ENCODE measurements at places on chromosomes 1 and 21.

DNA sequence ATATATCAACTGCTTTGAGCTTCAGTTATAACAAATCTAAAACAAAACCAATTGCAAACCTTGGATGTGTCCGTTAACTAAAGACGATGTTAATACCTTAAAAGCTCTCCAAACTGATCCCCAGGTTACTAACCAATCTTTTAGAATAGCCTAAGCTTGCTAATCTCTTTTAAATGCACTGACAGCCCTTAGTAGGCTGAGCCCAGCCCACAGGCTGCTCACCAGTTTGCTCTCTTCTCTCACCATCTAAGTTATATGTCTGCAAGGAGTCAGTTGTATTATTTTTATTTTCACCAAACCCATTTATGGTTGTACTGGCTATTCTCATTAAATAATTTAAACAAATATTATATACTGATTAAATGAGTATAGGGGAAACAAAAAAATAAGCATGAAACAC lies 199.5 kb downstream of the ADGRL2 start:
- no peak for DNase-seq

DNA sequence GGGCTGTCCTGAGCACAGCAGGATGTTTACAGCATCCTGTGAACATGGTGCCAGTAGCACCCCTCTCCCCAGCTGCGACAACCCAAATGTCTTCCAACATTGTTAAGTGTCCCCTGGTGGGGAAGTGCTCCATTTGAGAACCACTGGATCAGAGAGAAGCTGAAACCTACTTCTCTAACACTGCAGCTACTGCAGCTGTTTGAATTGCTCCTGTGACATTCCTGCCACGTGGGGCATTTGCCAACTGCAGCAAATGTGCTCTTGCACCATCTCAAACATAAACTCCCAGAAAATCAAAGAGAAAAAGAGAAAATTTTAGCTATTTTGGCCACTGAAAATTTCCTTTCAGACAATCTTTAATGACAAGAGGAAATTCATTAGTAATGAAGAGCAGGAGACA lies 11.0 kb downstream of the SLC2A5 start:
- DNase-seq: no peak

DNA sequence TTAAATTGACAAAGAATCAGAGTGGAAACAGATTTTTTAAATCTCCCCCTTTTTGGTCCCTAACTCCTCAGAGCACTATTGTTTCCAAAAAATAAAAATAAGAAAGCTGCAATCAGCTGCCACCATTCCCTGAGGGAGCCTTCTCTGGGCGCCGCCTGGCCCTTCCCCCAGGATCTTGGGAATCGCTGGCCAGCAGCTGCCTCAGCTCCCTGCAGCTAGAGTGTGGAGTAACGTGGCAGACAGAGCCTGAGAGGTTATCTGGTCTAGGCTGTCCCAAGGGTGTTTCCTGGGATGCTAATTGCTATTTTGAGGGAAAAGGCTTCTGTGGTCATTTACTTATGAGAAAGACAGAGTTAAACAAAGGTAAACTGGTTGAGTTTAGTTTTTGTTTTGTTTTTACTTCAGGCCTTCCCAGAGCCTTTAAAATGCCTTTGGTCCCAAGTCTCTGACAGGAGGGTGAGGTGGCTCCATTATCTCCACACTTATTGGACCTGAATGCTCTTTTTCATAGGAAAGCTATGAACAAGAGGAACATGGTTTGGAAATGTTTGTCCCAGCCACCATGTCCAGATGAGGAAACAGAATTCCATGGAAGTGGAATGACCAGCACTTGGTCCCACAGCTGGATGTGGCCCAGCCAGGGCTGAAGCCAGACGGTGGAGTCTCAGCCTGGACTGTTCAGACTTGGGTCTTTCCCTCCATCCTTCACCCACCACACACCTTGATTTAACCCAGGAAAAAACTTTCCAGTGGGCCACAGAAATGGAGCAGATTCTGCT lies 14.1 kb upstream of the KIAA1614 start:
- DNase-seq: no peak

DNA sequence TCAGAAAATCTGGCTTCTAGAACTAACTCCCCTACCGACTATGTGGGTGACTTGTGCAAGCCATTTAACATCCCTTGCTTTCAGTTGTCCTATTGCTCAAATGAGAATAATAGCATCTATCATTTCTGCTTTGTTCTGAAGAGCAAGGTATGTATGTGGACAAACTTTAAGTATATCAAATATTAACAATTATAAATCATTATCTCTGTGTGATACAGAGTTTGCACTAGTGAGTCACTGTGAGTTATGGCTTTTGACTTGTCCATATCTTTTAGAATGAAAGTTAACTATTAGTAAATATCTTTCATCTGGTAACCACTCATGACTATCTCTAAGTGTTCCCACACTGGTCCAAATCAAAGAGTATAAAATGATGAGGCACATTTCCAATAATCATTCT lies 812.9 kb upstream of the ADGRL2 start:
- DNase-seq: no peak

DNA sequence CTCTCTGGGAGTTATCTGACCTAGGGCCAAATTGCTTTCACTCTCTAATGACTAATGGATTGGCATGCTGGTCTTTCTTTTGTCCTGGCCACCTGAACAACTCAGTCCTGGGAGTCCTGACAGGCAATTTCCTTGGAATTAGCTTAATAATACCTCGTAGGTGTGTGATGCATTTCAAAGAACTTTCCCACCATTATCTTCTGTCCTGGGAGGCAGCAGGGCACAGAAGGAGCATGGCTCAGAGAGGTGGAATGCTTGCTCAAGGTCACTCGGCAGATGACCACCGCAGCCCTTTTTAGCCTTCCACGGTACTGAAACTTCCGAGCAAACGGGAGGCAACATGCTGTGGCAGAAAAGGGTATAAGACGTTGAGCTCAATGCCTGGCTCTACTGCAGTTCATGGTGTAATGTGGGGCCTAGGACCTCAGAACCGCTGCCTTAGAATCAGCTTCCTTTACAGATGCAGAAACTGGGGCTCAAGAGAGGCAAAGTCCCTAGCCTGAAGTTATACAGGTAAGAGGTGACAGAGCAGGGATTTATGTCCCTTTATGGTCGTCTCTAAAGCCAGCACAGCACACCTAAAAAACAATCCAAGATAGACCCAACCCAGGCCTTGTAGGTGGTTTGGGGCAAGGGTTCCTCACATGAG lies 3.2 kb downstream of the ID3 start:
- DNase-seq: no peak

DNA sequence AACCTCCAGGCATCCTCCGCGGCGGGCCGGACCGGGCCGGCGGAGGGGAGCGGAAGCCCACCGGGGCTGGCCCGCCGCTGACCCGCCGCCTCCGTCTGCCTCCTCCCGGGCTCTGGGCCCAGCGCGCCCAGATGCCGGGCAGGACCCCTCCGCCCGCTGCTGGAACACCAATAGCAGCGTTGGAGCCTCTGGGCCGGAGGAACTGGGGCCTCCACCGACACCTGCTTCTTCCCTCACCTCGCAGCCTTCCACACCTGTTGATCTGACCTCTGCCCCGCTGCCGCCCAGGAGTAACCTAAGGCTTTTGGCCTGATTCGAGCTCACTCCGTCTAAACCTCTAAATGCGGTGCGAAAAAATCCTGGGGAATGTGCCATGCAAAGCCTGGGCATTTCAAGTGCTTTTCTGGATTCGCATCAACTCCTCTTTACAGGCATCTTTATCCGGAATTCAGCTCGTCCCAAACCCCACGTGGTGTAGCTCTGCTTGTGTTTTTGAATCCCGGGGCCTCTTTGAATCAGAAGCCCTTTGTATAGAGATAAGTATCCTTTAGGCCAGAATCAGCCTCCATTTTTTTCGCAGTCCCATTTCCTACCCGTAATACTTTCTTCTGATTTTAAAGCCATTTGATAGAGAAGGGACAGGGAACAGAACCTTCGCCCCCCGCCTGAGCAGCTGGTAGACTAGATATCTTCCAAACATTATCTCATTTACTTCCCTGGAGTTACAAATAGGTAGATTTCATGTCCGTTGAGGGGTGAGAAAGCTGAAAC lies 680 bp upstream of the CNN3 start:
- DNase-seq: no peak

GRCh38 chr21:37877171-37877570 lies 39.1 kb downstream of the KCNJ6 start:
- DNase-seq: no peak

DNA sequence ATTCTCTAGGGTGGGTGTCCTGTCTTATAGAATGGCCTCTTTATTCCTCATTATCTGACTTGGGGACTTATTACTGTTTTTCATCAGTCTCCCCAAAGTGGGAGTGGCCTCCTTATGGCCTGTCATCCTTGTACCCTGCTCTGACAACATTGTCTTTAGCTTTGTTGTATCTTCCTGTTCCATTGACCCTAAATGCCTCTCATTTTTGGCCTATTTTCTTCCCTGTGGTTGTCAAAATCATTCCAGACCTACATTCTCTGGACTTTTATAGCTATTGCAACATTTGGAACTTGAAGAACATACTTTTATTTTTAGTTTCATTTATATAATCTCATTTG lies 9.7 kb downstream of the SFT2D2 start:
- DNase-seq: no peak

DNA sequence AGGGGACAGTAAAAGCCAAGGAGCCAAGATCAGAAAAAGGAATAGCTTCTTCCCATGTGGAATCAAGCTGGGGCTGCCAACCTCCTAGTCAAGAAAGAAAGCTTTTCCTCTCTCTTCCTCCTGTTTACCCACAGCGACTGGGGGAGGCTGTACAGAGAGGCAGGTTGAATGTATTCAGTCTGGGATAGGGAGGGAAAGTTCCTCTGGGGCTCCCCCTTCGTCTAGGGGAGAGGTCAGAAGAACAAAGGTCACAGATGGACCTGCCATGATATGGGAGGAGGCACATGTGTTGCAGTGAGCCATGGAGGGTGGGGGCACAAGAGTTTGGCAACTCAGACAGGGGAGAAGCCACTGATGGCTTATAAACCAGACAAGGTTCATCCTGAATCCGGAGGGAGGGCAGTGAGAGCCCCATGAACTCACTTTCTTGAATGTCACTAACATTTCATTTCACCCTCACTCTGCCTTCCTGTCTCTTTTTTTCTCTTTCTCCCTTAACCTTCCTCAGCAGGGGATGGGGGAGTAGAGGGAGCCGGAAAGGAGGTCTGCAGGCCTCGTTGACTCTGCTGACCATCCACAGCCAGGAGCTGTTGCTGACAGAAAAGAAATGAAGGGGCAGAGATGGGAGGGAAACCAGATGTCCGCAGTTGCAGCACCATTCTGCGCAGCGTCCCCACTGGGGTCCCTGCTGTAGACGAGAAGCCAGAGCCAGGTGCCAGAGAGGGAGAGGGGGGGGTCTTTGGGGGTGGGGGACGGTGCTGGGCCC lies 61.1 kb downstream of the PLXNA2 start:
- no peak for DNase-seq

DNA sequence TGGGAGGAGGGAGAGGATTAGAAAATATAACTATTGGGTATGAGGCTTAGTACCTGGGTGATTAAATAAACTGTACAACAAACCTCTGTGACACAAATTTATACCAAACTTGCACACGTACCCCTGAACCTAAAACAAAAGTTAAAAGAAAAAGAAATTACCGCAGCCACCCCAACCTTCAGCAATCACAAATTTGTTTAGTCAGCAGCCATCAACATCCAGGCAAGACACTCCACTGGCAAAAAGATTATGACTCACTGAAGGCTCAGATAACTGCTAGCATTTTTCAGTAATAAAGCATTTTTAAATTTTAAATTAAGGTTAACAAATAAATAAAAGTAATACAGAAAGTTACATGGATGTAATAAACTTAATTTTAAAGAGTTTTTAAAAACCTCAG lies 14.4 kb upstream of the DEPDC1 start:
- DNase-seq: no peak

DNA sequence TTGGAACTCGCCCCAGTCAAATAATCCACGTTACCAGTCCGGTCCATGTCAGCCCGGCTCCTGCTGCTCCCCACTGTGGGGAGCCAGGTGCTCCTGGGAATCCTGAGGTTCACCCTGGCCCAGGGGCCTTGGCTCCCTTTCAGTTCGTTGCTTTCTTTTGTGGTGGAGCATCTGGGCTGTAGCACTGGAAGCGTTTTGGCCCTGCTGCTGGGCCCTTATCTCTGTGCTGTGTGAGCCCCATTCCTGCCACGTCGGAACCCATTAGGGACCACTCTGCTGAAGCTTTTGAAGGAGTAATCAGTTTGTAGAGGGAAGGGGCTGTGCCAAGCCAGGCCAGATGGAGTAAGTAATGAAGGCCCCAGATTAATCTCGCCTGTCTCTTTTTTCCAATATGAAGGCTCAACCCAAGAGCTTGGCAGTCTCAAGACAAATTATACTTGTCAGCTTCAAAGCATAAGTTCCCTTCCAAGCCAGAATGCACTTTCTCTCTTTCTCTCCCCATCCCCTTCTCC lies 82.3 kb downstream of the PGM1 start:
- no peak for DNase-seq

DNA sequence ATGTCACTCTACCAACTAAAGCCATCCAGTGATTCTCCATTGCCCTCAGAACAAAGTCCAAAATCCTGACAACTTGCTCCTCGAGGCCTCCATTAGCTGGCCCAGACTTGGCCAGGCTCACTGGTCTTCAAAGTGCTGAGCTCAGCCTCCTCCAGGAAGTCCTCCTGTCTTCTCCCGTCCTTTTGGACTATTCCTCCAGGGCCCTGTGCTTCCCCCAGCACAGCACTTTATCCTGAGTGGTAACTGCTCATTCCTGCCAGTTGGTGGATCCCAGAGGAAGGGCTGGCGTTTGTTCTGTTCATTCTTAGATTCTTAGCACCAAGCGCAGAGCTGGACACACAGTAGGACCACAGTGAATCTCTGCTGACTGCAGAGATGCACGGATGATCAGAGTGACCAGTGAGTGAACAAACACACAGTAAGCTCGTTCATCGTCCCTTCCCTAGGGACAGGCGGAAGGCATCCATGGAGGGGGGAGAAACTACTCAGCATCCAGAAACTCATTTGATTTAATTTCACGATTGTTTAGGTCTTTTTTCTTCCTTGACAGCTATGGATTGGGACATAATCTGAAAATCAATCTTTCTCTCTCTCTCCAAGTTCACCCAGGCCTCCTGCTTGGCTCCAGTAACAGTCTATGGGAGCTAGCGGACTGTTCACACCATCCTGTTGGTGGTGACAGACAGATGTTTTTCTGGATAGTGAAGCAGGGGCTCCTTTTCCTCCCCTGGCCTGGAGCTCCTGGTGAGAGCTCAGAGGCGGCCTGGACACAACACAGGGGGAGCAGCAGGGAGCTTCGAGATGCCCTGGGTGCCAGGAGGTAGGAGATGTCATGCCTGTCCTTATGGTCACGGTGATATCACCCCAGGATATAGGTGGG lies 180.2 kb downstream of the PTPRU start:
- no peak for DNase-seq

- no peak for DNase-seq
Measured at GRCh38 chr1:54372978-54373377, 33.2 kb downstream of the SSBP3 start.

- DNase-seq: no peak
Measured at GRCh38 chr1:238329671-238330070, 438.9 kb upstream of the ZP4 start.

- no peak for DNase-seq
Measured at GRCh38 chr1:57550092-57550491, 126.2 kb upstream of the DAB1 start.

DNA sequence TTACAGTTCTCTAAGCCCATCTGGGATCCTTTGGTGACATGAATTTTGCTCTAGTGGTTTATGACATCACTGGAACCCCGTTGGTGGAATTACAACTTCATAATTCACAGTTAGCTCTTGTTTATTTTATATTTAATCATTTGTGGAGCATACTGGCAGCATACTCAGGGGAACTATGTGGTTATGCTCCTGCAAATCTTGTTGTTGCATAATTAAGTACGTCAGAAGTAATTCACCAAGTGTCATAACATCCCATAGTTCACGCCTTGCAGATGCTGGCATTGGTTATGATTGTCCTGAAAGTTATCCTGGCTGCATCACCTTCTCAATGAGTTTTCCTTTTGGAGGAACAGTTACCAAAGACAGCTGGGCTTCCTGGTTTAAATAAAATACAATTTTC lies 16.5 kb downstream of the PRRX1 start:
- no peak for DNase-seq

Data from T-helper 1 cell (primary cell).